K562 (cell line): ENCODE measurements at places on chromosomes 2 and 18.

DNA sequence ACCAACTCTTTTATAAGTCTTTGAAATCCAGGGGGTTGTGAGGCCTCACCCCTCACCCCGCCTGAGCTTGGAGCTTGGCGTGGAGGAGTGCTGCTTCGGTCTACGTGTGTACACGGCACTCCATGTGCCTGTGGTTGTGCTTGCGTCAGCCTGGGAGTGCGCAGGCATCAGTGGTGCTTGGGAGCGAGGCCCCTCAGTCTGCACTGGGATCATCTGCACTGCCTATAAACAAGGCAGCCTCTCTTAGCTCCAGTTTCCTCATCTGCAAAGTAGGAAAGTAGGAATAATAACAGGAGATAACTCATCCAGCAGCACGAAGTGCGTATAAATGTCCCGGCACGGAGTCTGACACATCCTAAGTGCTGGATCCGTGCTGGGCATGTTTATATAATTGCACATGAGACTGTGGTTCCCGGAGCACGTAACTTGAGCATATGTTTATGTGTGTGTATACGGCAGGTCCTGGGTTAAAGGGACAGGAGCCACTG, 1.2 kb downstream of the GYPC start:
- DNase-seq: peak; percentile 79

GRCh38 chr2:237438080-237438940, 24.3 kb upstream of the COL6A3 start:
- no peak for DNase-seq

- no peak for DNase-seq
These were observed 74.7 kb downstream of the EIPR1 start for GRCh38 chr2:3302751-3303582.

- no peak for DNase-seq
These were observed 104.2 kb downstream of the LRRC30 start for GRCh38 chr18:7334973-7335568.

DNA sequence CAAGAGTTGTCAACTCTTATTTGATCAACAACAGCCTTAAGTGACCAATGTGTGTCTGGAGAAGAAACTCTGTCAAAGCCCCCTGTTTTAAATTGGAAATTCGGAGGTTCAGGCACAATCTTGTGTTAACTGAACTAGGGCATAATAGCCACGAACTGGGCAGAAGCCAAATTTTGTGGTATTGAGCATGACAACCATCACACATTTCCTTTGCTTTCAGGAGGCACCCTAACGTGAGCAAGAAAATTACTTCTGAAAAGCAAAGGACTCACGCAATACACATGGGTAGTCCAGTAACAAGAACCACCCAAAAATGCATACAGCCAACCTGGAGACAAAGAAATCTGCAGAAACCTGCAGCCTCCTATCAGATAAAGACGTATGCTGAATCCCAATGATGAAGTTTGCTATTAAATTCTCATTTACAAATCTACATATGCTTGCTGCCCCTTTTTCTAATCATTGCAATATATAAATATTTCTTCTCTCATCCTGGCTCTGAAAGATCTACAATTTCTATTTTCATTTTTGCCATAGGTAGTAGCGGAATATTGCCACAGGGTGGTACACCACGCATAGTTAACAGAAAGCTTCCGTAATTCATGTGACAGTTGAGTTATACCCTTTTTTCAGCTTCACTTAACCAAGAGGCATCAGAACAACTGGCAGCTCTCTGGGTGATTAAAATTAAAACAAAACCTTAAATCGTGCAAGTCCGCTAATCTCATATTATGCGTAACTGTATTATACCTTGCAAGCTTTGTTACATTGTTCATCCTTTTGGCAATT, 495.8 kb downstream of the NRXN1 start:
- DNase-seq: no peak

DNA sequence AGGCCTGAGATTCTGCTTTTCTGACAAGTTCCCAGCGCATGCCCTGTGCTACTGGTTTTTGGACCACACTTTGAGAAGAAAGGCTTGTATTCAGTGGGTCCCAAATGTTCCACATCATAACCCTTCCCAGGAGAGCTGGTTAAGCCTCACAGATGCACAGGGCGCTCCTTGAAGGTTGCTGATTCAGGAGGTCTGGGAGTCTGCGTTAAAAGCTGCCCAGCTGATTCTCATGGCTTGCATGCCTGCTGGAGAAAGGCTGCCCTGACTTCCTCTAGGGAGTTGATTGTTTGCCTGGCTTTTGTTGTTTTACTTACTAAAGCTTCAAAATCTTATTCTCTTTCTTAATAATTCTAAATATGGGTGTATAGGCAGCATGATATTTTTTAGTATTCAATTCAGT, 20.7 kb downstream of the CRYGD start:
- DNase-seq: no peak

- no peak for DNase-seq
These were observed 185.8 kb upstream of the HS6ST1 start for GRCh38 chr2:128504246-128505149.

- DNase-seq: no peak
These were observed 1402.0 kb upstream of the PIK3C3 start for GRCh38 chr18:40553029-40553428.

DNA sequence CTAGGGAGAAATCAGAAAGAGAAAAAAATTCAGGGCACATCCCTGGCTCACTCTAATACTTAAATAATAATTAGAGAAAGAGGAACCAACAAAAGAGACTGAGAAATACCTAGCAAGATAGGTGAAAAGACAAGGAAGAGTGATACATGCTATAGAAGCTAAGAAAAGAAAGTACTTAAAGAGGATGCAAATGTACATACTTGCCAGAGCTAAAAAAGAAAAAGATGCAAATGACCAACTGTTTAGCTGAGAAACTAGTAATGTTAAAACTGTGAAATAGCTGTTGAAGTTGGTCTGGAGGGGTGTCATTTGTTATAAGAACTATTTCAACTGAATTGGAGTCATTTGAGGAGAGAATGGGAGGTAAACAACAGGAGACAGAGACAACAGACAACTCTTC, 412.2 kb downstream of the SPAG16 start:
- DNase-seq: no peak

- no peak for DNase-seq
These were observed 43.0 kb upstream of the ITGAV start for GRCh38 chr2:186546846-186547245.

- no peak for DNase-seq
These were observed 5.7 kb downstream of the CPS1 start for GRCh38 chr2:210562091-210562490.

GRCh38 chr2:79776461-79776860, 263.6 kb downstream of the CTNNA2 start:
- DNase-seq: no peak

DNA sequence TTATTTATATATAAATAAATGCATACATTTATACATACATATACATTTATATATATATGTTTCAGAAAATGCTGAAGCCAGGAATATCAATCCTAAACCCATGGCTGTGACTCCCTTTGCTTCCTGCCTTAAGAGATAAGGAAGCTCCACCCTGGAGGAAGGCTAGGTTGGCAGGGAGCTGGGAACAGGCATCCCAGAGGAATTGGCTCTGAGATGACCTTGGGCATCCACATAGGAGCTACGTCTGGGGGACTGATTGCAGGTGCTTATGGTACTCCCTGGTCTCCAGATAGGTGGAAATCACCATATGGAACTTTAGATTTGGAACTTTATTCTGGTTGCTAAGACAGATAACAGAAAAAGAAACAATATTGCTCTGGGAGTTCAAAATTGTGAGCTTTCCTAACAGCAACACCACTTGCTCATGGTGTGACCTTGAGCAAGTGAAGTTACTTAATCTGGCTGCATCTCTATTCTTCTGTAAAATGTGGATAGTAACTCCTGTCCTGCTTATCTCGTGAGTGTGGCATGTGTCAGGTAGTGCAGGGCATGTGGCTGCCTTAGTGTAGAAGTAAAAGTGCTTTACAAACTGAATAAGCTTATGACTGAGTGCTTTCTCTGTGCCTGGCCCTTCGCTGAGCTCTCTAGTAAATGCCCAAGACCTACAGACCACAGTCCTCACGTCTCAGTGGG, 341.0 kb downstream of the MEIS1 start:
- no peak for DNase-seq

GRCh38 chr2:20667531-20668401, 822 bp downstream of the GDF7 start:
- DNase-seq: no peak

DNA sequence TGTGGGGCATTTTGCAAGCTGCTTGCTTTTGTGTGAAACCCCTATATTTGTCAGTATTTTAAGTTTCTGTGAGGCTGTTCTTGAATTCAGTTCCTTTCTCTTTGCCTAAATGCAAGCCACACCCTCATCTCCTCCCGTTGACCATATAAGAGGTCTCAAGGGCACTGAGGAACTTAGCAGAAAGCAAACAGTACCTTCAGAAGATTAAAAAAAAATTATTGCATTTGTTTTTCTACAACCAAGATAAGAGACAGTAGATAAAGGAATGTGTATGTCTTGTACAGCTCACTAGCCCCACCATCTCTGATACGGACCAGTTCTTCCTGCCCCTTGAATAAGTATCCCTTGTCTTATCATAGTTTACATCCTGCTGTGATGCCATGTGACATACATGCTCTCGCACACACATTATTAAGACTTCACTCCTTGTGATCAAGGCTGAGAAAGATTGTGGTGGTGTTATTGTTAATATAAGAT, 64.2 kb downstream of the NPAS2 start:
- no peak for DNase-seq

DNA sequence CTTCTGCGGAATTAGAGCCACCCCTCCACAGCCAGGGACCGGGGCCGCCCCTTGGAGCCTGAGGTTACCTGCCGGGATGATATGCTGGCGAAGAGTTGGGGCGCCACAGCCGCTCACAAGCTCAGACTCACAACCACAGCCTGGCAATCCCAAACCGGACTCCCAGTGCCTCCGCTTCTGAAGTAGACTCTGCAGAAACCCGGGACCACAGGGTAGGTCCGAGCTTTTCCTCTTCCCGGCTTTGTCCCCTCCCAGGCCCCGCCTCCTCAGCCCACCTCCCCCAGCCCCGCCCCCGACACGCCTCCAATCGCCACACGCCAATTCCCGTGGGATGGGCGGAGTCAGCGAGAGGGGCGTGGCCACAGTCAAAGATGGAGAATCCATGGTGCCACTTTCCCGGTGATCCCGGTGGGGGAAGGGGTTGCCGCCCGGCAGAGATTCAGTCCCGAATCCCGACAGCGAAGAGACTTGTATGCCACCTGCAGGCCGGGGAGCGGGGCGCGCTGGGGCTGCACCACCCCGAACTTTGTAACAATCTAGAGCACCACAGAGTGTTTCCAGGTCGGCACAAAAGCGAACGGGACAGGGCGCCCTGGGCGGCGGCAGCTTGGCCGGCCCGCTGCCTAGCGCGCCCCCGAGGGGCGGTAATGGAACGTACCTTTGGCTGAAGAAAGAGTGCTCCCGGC, at the start of gene IDH1:
TSS of gene IDH1 (minus strand) at position 201 of the 686 bp plus-strand sequence. CDS start 3,520 bp downstream, outside the sequence.
- peak; percentile 91 for DNase-seq

GRCh38 chr18:26003817-26004216, 86.6 kb downstream of the SS18 start:
- no peak for DNase-seq

- DNase-seq: no peak
These were observed 262.6 kb downstream of the EN1 start for GRCh38 chr2:118584877-118585276.

GRCh38 chr18:42289526-42289925, 334.5 kb downstream of the PIK3C3 start:
- DNase-seq: no peak

GRCh38 chr2:151475071-151475470, 65.4 kb downstream of the RIF1 start:
- no peak for DNase-seq

GRCh38 chr2:15588329-15588919, 3.2 kb upstream of the DDX1 start:
- DNase-seq: peak; percentile 87

DNA sequence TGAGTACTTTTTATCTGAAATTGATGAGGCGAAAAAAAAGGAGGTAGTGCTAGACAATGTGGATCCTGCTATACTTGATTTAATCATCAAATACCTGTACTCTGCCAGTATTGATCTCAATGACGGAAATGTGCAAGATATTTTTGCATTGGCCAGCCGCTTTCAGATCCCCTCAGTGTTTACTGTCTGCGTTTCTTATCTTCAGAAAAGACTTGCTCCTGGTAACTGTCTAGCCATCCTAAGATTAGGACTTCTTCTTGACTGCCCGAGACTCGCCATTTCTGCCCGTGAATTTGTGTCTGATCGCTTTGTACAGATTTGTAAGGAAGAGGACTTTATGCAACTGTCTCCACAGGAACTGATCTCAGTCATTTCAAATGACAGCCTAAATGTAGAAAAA, 453 bp downstream of the KLHL41 start:
- peak; percentile 23 for DNase-seq

DNA sequence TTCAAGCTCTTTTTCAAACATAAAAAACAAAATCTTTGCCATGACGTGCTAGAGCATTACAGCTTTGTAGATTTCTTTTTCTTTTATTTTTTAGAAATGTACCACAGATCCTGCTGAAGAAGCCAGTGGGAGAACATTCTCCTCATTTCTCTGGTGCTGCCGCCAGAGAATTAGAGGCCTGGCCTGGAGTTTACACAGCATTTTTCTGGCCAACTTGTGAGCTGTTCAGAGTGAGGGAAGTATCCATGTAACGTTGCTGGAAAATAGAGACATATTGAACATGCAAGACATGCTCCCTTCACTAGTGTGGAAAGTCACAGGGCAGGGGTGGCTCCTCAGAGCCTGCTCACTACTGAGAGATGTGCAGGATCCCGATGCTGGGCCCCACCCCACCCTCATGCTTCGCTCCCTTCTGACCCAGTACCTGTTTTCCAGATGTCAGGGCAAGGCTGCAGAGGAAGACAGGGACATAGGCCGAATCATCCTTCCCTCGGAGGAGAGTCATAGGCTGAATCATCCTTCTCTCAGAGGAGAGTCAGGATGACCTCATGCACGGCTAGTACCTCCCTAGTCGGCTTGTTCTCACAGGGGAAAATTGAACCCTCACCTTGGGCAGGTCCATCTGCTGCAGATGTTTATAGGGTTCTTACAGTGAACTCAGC, 298.5 kb downstream of the INSIG2 start:
- DNase-seq: no peak

DNA sequence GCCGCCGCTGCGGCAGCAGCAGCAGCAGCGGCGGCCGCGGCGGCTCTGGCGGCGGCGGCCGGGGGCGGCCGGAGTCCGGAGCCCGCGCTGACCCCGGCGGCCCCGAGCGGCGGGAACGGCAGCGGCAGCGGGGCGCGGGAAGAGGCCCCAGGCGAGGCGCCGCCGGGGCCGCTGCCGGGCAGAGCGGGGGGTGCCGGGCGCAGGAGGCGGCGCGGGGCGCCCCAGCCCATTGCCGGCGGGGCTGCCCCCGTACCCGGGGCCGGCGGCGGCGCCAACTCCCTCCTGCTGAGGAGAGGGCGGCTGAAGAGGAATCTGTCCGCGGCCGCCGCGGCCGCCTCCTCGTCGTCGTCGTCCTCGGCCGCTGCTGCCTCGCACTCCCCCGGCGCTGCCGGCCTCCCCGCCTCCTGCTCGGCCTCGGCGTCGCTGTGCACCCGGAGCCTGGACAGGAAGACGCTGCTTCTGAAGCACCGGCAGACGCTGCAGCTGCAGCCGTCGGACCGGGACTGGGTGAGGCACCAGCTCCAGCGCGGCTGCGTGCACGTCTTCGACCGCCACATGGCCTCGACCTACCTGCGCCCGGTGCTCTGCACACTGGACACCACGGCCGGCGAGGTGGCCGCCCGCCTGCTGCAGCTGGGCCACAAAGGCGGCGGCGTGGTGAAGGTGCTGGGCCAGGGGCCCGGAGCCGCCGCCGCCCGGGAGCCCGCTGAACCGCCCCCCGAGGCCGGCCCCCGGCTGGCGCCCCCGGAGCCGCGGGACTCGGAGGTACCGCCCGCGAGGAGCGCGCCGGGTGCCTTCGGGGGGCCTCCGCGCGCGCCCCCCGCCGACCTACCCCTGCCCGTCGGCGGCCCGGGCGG, 646 bp downstream of the PHLPP1 start:
- peak; percentile 37 for DNase-seq

- no peak for DNase-seq
These were observed 2.8 kb downstream of the KCTD1 start for GRCh38 chr18:26545335-26546123.
